ENCODE measurements at places on chromosomes 7 and 10.

- no peak for DNase-seq
Measured at GRCh38 chr10:132107949-132108877, 42.5 kb downstream of the JAKMIP3 start.

DNA sequence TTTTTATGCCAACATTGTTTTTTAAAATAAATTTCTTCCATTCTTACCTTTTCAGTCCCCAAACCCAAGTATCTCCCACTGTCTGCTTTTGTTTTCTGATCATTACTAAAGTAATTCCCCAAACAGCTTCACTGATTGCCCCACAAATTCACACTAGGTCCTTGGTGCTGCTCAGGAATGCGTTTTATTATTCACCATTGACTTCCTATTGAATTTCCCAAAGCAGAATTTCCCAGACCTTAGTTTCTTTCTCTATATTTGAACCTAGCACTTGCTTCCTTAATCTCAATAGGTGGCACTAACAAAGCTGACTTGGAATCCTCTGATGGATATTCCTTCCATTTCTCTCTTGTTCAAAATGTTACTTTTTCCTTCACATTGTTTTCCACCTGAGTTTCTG, 52.2 kb downstream of the FZD1 start:
- DNase-seq, result no peak

DNA sequence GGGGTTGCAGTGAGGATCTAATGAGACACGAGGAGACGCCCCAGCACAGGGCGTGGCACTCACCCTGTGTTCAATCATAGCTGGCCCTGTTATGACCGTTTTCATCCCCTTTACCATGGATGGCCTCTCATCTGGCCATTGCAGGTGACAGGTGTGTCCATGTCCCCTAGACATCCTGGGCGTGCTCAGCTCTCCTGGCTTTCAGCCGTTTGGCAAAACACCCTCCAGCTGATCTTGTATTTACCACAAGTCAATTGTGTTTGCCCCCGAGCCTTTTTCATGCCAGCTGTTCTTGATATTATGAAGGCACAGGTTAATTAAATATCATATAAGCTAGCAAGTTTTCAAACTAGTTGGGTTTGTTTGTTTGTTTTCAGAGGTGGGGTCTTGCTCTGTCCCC, 97.1 kb downstream of the CHST15 start:
- no peak for DNase-seq

GRCh38 chr7:99050971-99051370, 92.9 kb downstream of the SMURF1 start:
- no peak for DNase-seq

DNA sequence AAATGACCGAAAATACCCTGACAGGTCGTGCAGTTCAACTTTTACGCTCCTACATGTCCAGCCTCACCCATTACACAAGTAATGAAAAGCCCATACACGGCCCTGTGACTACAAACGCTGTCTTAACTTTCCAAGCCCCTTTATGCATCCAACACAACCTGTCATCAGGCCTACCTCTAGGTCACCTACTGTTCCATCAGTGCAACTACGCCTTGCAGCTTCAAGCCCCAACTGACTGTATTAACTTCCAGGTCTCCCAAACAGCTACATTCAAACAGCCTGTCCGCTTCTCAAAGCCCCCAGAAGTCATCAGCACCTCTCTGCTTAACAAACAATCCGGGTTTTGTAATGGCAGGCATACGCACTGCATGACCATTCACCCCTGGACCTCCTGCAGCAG, 19.2 kb downstream of the ZNF107 start:
- DNase-seq, result no peak

DNA sequence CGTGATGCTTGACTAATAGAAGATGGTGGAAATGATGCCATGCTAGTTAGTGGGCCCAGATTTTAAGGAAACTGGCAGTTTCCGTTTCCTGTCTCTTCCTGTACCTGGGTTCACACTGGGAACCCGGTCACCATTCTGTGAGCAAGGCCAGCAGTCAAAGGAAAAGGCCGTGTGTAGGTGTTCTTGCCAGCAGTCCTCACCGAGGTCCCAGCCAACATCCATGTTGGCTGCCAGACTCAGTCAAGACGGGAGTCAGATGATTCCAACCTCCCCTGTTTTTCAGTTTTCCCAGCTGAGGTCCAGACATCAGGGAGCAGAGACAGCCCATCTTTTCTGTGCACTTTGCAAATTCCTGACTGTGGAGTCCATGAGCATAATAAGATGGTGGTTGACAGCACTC, 15.2 kb upstream of the PILRB start:
- DNase-seq, result no peak

GRCh38 chr10:94059178-94059883, 65.6 kb downstream of the PLCE1 start:
- DNase-seq, result no peak

DNA sequence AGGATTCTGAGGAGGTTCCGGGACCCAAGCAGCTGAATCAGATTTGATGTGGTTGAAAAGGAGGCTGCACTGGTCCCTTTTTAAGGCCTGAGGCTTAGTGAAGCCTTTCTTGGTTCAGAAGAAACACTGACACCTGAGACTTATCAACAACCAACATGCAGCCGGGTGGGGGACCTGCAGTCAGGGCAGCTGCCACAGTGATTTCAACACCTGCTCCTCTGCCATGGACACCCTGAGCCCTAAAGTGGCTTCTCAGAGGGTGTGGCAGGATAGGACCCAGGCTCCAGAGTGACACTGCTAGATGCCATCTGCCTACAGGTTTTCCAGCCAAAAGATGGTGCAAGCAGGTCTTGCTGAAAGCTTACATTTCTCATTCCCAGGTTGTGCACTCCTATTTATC, 99.3 kb downstream of the COL13A1 start:
- no peak for DNase-seq

DNA sequence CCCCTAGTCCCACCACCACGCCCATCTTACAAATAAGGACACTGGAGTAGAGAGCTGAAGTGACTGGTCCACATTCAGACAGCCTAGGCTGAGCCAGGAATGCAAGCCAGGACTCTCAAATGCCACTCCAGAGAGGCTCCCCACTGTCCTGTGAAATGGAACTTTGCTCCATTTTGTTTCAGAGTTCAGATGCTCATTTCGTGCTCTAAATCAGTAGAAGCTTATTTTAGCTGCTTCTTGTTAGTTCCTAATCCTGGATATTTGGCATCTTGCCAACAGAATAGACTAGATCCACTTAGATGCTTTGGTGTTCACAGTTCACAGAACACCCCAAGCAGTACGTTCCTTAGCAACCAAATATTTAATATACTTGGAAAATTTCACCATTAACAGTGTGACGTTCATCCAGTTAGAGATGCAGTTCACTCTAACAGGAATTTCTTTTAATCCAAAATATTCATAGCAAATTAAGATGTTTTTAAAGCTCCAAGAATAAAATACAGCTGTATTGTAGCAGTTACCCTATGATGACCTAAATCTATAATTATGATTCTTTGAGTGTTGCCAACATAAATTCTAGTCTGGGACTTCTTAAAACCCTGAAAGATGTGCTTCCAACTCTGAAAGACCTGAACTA, 7.3 kb downstream of the MMP21 start:
- DNase-seq, result no peak

- no peak for DNase-seq
Measured at GRCh38 chr10:42976351-42977031, 100.4 kb upstream of the RET start.

- no peak for DNase-seq
Measured at GRCh38 chr10:78807504-78808203, 261.1 kb upstream of the ZMIZ1 start.

- no peak for DNase-seq
Measured at GRCh38 chr7:116986611-116987565, 33.6 kb downstream of the ST7 start.

DNA sequence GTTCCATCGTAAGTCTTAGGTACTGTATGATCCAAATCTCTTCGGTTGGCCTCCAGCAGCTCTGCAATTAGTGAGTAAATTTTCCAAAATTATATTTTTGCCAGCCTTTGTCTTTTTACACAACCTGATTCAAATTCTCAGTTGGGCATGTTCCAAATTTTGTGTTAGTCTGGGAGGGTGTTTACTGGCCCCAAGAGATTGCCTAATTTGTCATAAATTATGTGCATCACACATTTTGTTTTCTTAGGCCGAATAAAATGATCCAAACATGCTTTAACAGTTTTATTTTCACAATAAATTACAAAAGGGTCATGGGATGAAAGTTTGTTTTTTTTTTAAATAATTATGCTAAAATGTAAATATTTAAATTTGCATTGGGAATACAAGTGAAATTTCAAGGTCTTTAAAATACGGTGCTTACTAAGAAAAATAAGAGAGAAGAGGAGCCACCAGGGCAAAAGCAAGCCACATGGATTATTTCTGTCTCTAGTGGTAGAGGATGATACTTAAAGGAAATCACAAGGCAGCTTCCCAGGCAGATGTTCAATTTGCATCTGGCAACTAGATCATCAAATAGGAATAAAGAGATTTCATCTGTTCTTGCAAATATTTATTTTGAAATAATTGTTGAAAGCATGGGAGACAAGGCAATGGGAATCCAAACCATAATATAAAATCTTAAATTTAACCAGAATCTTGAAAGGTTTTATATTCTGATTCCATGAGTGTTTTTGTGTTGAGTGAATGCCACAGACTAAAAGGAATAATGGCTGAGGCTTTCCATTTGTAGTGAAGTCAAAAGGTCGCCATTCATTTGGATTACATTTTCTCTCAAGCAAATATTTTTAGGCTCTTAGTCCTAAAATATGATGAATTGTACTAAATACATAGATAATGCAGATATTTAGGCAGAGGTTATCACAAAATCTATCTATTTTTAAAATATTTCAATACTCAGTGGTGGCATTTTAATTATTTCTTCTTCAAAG, 111.1 kb downstream of the MDFIC start:
- no peak for DNase-seq

- no peak for DNase-seq
Measured at GRCh38 chr7:3589752-3590151, 288.7 kb downstream of the SDK1 start.

- no peak for DNase-seq
Measured at GRCh38 chr10:111996103-111996502, 187.5 kb downstream of the GPAM start.

GRCh38 chr7:6607651-6608051, 7.8 kb upstream of the ZNF853 start:
- no peak for DNase-seq

DNA sequence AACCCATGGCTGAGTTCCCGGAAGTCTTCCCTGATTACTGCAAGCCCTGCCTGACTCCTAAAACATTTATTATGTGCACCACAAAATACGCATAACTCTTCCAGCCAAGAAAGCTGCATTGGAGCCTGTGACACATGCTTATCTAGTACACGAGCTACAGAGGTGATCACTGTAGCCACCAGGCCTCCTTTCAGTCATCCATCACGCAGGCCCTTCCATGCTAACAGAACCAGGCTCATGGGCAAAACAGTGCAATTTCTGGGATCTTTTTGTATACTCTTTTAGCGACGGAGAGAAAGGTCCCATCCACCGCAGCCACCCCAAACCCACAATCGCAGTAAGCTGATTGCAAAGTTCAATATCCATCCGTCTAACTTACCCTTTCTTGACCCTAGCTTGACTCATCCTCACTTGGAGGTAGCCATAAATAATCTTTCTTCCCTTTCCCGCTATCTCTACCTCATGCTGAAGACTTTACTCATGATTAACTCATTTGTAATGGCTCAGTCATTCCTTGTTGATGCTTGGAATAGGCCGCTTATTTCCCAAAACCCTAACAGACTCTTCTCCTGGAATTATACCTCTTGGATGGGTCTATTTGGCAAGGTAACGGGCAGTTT, 1203.5 kb downstream of the TYW1 start:
- DNase-seq, result no peak

GRCh38 chr10:70145666-70146488, 623 bp downstream of the TYSND1 start:
- DNase-seq, result peak; percentile 90

DNA sequence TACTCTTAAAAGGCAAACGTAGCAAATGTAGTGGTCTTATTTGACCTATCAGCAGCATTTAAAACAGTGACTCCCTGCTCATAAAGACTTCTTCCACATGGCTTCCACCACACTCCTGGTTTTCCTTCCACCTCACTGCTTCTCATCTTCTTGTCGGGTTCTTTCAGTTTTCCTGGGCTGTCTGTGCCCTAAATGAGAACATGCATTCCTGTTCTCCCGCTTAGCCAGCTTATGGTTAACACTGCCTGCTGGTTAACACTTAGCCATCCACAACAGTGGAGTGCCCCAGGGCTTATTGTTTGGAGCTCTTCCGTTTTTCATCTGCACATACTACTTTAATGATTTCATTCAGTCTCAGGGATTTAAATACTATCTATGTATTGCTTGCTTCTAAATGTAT, 34.3 kb upstream of the EXOC6 start:
- no peak for DNase-seq

GRCh38 chr7:6071406-6071805, 40.2 kb downstream of the ANKRD61 start:
- no peak for DNase-seq

- peak; percentile 6 for DNase-seq
Measured at GRCh38 chr10:71044720-71045119, 156.4 kb upstream of the PCBD1 start.

DNA sequence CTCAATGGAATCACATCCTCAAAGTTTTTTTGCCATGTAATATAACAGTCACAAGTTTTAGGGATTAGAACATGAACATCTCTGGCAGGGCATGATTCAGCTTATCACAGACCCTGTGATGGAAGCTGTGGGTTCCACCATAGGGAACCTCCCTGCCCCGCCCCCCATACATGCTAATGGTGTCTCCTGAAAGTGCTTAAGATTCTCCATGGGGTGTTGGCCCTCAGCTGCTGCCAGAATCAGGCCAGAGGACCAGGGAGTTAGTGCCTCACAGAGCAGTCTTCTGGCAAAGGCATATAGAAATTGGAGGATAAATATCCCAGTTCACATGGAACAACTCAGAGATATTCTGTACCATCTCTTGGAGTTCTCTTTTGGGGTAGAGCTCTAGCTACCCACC, 119.4 kb downstream of the RAB11FIP2 start:
- DNase-seq, result no peak

- no peak for DNase-seq
Measured at GRCh38 chr10:118692872-118693271, 61.9 kb downstream of the CACUL1 start.

DNA sequence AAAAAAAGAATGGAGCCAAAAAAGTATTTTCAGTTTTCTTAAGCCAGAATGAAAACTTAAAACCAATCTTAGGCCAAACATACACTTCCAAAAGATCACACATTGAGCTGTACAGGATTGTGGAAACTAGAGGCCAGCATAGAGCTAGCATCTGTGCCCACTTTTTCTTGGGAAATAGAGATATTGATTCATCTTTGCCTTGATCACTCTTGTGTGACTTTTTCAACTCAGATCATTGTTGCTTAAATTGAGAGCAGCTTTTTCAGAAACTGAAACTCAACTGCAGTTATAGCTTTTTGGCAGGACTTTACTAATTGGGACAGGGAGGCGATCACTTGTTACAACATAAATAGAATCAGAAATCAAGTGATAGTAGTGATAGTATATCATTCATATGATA, 132.2 kb downstream of the PRKG1 start:
- DNase-seq, result no peak

DNA sequence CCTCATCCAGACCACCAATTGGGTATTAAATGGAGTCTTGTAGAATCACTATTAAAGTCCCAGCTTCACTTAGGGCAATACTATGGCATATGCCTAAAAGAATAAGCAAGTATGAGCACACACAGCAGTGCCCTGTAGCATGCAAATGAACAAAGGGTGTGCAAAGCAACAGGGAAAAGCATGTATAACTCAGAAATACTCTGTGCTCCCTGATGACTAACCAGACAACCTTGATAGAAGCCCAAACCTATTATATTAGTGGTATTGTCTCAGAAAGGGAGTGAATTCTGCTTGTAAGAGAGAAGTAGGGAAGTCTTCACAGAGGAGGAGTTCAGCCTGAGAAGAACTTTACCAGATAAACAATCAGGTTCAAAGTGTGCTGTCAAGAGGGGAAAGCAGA, 131.2 kb downstream of the DGKI start:
- no peak for DNase-seq

Data from activated effector memory CD4-positive, alpha-beta T cell treated with anti-CD3 and anti-CD28 coated beads, Interleukin-2, amount 50 U/mL, for 16 hours (primary cell).